PC-9 (cell line): ENCODE measurements at places on chromosomes 6 and 20.
A peak's percentile ranks its signal among the peaks of the same experiment; 100 is the strongest.

DNA sequence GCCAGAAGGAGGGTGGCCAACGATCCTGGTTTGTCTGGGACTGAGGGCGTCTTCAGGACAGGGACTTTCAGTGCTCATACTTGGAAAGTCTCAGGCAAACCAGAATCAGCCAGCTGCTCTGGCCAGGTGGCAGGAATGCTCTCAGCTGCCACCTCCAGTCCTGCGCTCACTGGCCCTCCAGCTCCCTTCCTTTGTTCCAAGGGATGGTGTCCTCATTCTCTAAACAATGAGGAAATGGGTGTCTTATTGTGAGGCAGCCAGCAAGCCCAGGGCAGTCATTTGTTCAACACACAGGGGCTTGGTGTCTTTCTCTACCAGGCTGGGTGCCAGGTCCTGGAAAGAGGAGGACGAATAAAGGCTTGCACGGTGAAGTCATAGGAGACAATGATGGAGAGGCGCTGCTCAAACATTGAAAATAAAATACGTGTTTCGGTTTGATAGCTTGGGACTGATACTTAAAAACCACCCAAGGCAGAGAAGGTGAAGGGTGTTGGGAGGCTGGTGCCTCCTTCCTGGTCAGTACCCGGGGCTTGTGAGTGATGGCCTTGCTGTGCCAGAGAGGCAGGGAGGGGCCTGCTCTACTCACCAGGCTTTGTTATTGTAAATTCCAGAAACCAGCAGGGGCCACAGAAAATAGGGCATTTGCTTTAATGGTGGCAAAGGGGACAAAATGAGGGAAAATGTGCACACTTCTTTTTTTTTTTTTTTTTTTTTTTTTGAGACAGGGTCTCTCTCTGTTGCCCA, 11.3 kb upstream of the TMEM181 start:
- no peak overlapping the region for H3K4me3 ChIP-seq
- no peaks in the 10 kb centered on the region for H3K27me3 ChIP-seq
- no peaks in the 10 kb centered on the region for H3K4me1 ChIP-seq
- no peak for DNase-seq
- no peaks in the 10 kb centered on the region for H3K36me3 ChIP-seq

- no peak overlapping the region for H3K4me3 ChIP-seq
- no peaks in the 10 kb centered on the region for H3K36me3 ChIP-seq
- peaks cover 20% of the 10 kb centered on the region for H3K4me1 ChIP-seq
- H3K27me3 ChIP-seq, result no peaks in the 10 kb centered on the region
- no peak for DNase-seq
- peak overlapping the region; percentile 65 for H3K27ac ChIP-seq
These were observed 98.3 kb downstream of the ELOVL5 start for GRCh38 chr6:53250176-53251032.

DNA sequence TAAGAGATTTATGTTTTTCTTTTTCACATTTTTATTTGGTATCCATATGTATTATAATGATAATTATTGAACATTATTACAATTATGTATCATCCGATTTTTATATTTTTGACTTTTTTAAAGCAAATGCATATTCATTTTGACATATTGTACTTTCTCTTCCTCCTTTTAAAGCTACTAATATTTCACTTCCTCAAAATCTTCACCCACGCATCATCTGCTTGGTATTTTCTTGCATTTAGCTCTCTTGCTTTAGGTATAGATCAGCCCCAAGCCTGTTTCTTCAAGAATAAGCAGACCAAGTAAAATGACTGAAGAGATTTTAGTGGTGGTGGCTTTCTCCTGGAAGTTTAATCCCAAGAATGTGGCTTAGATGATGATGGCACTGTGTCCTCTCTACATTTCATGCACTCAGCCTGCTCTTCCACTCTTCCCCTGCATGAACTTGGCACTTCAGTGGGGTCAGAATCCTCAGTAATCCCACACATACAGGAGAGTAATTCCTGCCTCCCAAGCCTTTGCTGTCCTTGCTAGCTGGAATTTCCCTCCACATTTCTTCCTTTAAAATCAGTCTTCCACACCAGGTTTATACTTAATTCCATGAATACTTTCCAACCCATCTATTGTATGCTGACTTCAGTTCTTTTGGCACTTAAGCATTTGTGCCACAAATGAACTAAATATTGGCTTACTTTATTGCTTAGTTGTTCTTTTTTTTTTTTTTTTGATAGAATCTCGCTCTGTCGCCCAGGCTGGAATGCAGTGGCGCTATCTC, 8.2 kb downstream of the NCOA7 start:
- H3K27me3 ChIP-seq, result no peaks in the 10 kb centered on the region
- peak overlapping the region; percentile 32; the same call in 1 of the 2 replicates for H3K27ac ChIP-seq
- H3K4me3 ChIP-seq, result no peak overlapping the region

GRCh38 chr20:46458866-46459750, 52.7 kb upstream of the ELMO2 start:
- peaks cover 80% of the 10 kb centered on the region for H3K27me3 ChIP-seq
- no peaks in the 10 kb centered on the region for H3K4me1 ChIP-seq
- no peak overlapping the region for H3K27ac ChIP-seq
- DNase-seq, result no peak

GRCh38 chr6:3776881-3777507, 25.5 kb upstream of the PXDC1 start:
- H3K27me3 ChIP-seq, result no peaks in the 10 kb centered on the region
- no peak for DNase-seq
- H3K27ac ChIP-seq, result no peak overlapping the region
- no peaks in the 10 kb centered on the region for H3K4me1 ChIP-seq
